Stimulated activated naive CD8-positive, alpha-beta T cell treated with anti-CD3 and anti-CD28 coated beads, Interleukin-15, Interleukin-2, amounts not matched to agents 100 U/mL and 50 U/mL, for 24 hours (primary cell): ENCODE measurements at places on chromosomes 13 and 19.
A peak's percentile ranks its signal among the peaks of the same experiment; 100 is the strongest.

DNA sequence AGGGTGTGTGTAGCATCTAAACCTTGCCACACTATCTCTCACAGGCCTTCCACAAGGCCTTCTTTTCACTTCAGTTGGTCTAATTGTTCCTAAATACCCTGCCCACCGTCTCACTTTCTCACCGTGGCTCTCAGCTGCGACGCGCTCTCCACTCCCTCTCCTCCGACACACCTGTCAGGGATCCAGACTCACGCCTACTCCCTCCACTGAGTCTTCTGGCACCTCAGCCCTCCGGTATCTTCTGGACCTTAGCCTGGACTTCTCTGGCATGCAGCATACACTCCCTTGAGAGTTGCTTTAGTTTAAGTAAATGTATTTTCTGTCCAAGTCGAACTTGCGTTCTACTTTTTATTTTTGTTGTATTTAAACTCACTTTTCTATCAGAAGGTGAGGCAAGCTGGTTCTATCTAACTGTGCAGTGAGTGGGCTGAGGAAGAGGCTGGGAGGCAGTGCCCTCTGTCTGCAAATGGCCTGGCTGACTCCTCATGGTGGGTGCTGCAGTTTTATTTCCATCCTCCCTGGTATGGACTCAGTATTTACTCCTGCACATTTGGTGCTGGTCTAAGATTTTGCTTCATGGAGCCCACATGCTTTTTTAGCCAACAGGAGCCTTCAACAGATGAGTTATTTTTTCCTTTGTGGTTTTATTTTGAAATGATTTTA, 28.5 kb upstream of the ARGLU1 start:
- no peak for DNase-seq

DNA sequence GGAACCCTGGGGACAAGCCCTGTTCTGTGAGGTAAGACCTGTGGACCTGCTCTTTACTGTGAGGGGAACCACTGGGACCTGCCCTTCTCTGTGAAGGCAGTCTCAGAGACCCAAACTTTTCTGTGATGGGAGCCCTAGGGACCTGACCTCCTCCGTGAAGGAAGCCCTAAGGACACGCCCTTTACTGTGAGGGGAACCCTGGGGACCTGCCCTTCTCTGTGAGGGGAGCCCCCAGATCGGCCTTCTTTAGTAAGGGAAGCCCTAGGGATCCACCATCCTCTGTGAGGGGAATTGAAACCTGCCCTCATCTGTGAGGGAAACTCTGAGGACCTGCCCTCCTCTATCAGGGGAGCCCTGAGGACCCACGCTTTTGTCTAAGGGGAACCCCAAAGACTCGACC, 343.5 kb downstream of the UQCRFS1 start:
- no peak for DNase-seq

- DNase-seq, result no peak
These were observed 7.4 kb downstream of the CHST8 start for GRCh38 chr19:33628921-33629825.

DNA sequence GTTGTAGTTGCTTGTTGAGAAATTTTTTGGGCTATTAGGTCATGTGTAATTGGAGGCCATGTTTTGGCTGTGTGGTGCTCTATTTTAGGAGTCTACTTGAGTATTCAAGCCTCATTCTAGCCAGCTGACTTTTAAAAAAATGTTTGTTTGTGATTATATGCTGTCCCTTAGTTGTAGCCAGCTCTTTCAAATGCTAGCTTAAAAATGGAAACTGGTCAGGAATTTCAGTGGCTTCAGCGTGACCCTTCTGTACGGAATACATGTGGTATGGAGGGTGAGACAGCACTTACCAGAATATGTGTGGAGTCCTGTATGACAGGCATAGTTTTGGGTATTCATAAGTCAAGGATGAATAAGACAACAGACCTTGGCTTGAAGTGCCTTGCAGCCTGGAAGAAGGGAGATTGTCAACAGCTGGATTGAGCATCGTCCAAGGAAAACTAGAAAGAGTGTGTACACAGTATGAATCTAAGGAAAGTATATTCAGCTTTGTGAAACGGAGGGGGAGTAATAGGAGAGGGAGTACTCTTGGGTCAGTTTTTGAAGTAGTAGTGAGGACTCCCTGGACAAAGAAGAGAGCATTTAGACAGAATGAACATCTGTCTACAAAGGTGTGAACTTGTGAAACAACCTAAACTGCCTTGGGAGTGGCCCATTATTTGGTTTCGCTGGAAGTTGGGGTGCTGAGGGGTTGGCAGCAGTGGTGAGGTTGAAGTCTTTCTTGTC, 20.0 kb upstream of the WTIP start:
- no peak for DNase-seq

DNA sequence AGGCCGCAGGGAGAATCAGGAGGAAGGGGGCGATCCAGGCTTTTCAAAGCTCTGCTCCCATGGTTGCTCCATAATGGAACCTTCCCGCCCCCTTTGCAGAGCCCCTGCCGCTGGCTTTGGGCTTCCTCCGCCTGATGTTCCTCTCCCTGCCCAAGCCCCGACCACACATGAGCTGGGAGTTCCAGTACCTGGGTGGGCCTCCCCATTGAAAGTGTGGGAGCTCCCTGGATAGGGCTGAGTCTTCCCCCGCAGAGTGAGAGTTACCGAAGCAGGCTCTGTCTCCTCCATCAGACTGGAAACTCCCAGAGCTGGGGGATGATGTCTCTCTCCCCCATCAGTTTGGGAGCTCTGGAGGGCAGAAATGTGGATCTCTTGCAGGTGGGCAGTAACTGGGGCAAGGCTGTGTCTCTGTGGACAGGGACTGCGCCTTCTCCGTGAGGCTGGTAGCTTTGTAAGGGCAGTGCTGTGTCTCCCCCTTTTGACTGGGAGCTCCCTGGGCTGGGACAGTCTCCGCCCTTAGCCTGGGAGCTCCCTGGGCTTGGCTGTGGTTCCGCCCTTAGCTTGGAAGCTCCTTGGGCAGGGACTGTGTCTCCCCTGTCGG, 722 bp downstream of the DCAF15 start:
- peak; percentile 15 for DNase-seq

- DNase-seq, result no peak
These were observed 150.1 kb downstream of the SHISA2 start for GRCh38 chr13:25901460-25902376.

GRCh38 chr19:4172861-4173473, 9.4 kb downstream of the SIRT6 start:
- DNase-seq, result peak; percentile 80

DNA sequence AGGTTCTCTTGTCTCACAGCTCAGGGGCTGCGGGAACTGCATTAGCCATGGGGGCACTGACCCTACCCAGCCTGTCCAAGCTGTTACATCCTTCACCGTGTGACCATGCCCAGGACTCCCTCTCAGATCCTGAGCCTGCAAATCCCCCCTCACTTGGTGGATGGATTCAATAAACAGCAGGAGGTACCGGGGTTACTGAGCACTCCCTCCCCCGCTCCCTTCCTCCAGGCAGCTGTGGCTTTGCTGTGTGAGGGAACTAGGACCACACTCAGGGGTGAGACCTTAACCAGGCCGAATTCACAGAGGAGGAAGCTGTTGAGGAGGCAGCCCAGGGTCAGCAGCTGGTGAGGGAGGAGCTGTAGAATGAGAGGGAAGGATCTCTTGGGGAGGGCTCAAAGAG, 27.0 kb upstream of the CEACAM1 start:
- no peak for DNase-seq

DNA sequence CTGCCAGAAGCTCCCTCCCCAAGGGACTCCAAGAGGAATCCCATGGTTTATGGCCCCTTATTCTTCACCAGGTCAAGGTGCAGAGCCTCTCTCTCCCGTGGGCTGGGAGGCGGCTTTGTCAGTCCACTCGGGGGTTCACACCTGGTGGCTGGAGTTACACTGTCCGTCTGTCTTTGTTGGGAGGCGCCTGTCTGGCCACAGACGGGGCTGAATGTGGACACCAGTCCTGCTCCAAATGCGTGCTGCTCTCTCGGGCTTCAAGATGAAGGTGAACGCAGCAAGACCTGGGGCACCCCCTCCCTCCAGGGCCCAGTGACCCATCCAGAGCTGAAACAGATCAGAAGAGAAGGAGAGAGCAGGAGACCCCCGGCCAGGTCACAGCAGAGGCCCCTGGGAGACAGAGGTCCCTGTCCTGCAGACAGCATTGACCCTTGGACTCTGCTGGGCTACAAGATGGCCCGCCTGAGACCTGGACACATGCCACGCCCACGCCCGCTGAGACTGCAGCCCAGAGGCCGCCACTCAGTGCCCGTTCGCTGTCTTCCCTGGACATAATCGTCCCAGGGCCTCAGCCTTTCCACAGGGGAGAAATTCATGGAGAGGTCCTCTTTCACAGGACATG, 29.9 kb upstream of the TUBGCP3 start:
- DNase-seq, result no peak

DNA sequence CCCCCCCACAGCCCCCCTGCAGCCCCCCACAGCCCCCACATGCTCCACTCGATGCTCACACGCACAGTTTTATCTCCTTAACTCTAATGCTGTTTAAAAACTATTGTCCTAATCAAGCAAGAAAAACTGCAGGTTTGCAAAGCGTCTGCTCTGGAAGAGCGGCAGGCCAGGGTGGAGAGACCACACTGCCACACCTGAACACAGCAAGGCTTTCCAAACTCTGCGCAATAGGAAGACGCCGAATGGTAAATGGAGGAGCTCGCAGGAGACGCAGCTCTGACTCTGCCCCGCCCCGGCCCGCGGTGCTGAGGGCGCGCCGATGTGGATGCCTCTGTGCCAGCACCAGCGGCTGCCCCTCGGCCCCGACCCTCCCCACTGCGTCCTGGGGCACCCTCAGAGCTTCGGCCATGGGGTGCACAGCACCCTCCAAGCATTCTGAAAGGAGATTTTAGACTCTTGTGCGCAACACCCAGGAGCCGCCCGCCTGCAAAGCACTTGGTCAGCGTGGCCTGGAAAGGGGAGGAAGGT, 32.4 kb downstream of the RASA3 start:
- peak; percentile 9 for DNase-seq

DNA sequence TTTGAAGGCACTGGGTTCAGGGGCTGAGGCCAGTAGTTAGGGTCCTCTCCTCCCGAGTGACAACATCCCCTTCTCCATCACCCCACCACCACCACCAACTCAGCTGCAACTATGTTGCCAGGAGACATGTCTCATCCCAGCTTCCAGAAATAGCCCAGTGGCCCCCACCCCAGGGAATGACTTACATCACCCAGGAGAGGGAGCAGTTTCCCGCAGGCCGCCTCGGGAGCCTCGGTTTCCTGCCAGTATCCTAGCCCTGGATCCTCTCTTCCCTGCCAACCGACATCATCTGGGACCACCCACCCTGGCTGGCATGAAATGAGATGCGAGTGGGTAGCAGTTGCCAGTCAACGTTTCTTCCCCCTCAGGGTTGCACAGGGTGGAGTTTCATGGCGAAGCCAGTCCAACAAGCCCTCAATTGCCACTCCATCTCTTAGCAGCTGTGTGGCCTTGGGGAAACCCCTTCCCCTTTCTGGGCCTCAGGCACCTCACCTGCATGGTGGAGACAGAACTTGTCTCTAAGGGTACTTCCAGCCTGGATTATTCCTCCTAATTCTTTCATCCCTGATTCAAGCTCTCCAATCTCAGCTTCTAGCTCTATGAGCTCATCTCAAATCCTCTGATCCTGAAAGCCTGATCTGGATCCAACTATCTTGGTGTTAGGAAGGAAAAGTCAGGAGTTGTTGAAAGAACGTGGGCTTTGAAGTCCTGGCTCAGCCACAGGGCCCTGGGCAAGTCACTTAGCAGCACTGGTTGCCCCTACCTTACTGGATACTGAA, 3.9 kb upstream of the GSK3A start:
- DNase-seq, result no peak

- no peak for DNase-seq
These were observed 7.0 kb downstream of the CLASRP start for GRCh38 chr19:45045671-45046353.

GRCh38 chr19:27736225-27736624, 1476.7 kb downstream of the UQCRFS1 start:
- no peak for DNase-seq

DNA sequence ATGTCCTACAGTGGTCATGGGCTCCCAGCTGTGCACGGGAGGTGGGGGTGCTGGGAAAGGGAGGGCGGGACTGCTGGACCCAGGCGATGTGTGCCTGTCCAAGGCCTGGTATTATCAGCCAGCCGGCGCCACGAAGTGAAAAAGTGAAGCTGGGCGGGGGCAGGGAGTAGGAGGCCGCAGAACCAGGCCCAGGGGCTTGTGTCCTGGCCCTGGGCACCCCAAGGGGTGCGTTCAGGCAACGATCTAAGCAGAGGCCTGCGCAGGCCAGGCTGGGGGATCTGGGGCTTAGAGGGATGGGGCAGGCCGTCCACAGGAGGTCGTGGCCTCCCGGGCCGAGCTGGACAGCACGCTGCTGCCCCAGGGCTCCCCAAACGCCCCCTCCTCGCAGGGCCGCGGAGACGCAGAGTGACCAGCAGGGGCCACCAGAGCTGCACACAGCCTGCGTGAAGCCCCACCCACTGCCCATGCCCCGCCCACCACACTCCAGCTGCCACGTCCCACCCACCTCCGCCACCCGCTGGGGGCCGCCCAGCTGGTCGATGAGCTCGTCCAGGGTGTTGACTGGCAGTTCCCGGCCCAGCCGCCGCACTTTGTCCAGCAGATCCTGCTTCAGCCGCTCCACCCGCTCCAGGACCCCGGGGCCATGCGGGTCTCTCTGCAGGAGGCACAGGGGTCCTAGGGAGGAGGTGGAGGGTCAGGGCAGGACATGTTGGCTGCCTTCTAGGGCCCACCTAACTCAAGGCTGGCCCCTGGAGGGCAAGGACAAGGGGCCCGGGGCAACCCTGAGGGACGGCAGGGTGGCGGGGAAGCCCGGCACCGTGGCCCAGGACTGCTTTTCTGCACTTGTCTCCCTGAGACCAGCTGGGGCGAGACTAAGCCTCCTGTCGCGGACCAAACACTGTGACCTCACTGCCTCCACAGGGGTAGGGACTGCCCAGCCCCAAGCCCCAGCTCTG, 9.5 kb downstream of the GPX4 start:
- peak; percentile 92 for DNase-seq

GRCh38 chr19:57377498-57378146, 12.0 kb upstream of the ZNF548 start:
- DNase-seq, result no peak

DNA sequence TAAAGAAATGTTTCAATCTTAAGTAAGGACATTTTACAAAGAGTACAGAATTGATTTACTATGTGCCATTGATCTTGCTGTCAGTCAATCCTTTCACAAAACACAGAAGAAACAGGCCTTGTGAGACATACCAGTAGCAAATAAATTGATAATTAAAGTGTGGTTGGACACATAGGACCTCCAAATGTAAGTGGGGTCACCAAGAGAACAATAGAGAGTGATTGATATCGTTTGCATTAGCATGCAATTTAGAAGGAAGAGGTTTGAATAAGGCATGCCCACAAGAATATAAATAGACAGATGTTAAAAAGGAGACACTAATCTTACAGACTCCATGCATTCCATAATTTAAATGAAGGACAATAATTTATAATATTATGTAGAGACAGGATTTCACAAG, 1628.3 kb downstream of the PCDH9 start:
- DNase-seq, result no peak

GRCh38 chr19:4352701-4353121, 9.3 kb downstream of the MPND start:
- peak; percentile 74 for DNase-seq
